ENCODE measurements at places on chromosomes 11 and 22. TPM values are rescaled to one million over a fixed set of nuclear protein-coding genes. Genes with fewer than 3 reads are reported as not detected.

CCDC15 gene
- not detected for total RNA-seq

ENTHD1 gene
- total RNA-seq, result 0.21 TPM

NCF4 gene
- total RNA-seq, result 13.7 TPM

MRE11 gene
- total RNA-seq, result 3.3 TPM

ST14 gene
- total RNA-seq, result 5.4 TPM

Measured in ascending aorta (tissue), 2 donors.